Hematopoietic multipotent progenitor cell treated with erythropoietin and hydrocortisone succinate and interleukin-3 and kit ligand, for 4 days (in vitro differentiated cells): ENCODE measurements at places on chromosomes 5 and 9.
A peak's percentile ranks its signal among the peaks of the same experiment; 100 is the strongest.

GRCh38 chr9:137764981-137765380 is 112.6 kb upstream of the CACNA1B start:
- no peak for DNase-seq

GRCh38 chr9:33714989-33715388 is 80.4 kb upstream of the PRSS3 start:
- peak; percentile 63 for DNase-seq

DNA sequence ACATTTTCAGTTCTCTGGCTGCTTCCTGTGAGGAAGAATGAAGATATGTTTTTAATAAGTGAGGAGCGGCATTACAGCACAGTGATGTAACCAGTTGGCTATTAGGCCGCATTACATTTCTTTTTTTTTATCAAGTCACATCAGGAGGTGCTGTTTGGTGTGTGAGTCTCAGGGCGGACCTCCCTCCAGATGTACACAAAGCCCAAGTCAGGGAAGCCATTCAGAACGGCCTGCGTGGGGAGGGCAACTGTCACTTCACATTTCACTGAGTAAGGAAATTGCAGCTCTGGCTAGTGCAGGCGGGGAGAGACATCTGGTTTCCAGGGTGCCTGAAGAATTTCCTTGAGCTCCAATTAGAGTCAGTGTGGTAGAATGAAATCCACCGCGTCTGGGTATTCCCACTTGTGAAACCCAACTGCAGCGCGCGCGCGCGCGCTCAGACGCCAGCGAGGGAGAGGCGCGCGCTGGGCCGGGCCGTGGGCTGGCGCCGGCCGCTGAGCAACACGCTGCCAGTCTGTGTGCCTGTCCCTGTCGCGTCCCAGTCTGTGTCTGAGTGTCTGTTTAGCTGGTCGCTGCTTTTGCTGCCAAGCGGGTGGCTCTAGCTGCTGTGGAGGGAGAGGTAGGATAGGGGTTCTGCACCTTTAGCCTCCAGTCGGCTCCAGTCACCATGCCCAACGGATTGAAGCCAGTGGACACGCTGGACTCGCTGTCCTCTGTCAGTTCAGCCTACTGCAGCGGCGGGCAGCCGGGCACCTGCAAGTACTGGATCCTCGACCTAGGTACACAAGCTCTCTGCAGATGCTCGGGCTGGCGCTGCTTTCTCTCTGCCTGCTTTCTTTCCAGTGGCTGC is 140.8 kb upstream of the OTULINL start:
- DNase-seq = no peak

DNA sequence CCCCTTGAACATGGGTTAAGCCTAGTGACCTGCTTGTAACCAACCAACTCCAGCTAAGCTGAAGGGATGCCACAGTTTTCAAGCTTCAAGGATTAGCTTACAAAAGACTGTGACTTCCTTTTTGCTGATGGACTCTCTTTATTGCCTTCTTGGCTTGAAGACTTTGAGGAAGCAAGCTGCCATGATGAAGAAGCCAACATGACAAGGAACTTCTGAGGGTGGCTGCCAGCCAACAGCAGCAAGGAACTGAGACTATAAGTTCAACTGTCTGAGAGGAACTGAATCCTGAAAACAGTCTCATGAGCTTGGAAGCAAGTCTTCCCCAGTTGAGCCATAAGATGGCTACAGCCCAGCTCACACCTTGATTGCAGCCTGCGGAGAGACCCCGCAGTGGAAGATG is 116.1 kb upstream of the TAF11L2 start:
- DNase-seq = peak; percentile 56

DNA sequence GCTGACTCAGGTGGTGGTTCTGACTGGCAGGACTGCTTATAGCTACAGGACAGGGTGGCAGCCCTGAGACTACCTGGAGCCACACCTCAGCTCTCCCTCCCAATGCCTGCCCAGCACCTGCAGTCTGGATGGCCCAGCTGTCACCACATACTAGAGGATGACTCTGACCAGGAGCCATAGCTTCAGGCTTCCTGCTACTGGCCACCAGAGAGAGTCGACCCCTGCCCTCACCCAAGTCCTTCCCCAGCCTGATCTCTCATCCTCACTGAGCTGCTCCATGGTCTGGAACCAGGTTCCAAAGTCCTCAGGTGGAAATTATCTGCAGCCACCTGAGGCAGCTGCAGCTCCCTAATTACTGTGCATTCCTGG is 25.6 kb upstream of the TDRD7 start:
- no peak for DNase-seq

GRCh38 chr5:78912811-78913210 is 72.3 kb downstream of the ARSB start:
- no peak for DNase-seq

DNA sequence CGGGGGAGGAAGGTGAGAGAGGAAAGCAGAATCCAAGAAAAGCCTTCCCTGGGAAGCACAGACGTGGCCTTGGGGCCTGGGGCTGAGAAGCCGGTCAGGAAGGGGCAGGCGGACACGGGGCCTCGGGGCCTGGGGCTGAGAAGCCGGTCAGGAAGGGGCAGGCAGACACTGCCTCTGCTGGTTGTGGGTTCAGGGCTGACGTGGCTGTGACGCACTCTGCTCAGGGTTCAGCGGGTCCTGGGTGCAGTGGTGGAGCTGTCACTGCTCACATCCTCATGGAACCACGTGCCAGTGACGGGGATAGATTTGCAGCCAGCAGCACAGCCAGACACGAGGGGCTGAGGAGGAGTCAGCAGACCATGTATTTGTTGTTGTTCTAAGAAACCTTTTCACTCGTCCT is 12.8 kb downstream of the PAEP start:
- DNase-seq = no peak

DNA sequence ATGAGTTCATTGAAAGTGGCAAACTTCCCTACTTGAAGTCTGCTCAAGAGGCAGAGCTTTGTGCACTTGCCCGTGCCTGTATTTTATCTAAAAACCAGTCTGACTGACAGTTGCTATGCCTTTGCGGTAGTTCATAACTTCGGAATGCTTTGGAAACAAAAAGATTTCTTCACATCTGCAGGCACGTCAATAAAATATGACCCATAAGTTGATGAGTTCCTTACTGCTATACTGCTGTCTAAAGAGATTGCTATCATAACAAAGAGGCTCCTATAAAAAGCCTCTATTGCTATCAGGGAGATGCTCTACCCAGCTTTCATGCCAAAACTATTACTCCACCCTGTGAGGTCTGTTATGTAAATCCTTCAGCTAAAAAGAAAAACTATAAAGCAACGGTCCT is 25.4 kb upstream of the RNF20 start:
- DNase-seq = no peak

DNA sequence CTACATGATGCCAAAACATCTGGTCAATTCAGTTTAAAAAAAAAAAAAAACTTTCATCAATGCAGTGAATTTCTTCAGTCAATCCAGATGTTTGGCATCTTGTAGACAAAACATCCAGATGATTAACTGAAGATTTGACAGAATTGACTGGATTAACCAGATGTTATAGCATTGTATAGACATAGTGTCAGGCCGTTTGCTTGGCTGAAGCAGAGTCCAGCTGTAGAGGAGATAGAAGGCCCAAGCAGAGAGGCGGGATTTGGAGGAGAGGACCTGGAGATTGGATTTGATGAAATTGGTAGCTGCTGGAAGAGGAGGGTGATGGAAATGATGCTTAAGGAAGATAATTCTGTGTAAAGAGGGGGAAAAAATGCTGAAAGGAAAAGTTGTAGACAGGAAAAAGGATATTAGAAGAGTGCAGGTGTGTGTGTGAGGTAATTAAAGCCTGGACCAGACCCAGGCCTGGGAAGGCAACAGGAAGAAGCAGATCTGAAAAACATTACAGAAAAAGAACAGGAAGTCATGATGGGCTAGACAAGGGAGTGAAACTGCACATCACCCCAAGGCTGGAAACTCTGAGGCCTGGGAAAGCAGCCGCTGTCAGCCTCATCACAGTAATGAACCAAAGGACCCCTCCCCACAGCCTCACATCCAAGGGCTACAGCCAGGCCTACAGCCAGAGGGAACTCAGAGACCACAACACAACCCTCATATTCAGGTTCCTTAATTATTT is 258.3 kb downstream of the CWC27 start:
- no peak for DNase-seq

DNA sequence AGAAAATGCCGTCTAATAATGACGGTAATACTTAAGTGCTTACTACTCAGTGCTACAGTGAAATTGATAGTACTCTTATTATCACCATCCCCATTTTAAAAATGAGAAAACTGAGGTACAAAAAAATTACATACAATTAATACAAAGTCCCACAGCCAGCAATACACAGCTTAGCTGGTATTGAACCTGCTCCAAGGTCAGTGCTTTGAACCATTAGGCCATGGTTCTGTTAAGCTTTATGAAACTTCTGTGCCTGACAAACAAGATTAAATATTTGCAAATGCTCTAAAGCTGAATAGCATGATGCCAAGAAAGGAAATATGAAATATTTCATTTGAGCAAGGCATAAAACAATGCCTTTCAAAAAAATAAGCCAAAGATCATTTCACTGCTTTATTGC is 357.2 kb downstream of the ARRDC3 start:
- DNase-seq = no peak

GRCh38 chr9:100364013-100364412 is 11.3 kb upstream of the TEX10 start:
- no peak for DNase-seq

DNA sequence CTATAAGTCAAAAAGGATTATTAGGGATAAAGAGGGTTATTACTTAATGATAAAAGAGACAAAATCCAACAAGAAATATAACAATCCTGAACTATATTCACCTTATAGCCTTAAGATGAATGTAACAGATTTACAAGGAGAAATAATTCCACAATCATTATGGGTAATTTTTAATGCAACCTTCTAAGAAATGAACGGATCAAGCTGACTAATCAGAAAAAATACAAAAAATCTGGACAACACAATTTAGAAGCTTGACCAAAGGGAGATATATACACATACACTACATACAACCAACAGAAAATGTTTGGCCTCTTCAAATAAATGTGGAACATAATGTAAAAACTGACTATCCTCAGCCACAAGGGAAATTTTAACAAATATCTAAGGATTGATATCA is 102.3 kb downstream of the CPLANE1 start:
- no peak for DNase-seq
